ENCODE measurements at places on chromosomes 4 and X. TPM values are rescaled to one million over a fixed set of nuclear protein-coding genes. Genes with fewer than 3 reads are reported as not detected.

DNA sequence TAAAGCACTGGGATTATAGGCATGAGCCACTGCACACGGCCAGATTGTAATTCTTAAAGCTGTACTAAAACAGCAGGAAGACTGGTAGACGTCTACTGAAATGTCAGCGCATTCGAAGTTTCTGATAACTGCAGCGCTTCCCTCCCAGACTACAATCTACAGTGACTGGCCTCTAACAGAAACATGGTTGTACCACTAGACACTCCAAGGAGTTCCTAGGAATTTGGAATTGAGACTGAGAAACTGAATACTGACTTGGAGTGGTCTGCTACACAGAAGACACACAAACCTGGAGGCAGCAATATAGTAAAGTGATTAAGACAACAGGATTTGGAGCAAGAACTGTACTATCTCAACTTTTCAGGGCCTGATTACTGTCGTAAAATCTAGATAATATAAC, 937 bp downstream of the HELQ start:
- H3K27ac ChIP-seq: peak overlapping the region; percentile 99
- peaks cover 25% of the 10 kb centered on the region for H3K4me1 ChIP-seq
- no peaks in the 10 kb centered on the region for H3K27me3 ChIP-seq

DNA sequence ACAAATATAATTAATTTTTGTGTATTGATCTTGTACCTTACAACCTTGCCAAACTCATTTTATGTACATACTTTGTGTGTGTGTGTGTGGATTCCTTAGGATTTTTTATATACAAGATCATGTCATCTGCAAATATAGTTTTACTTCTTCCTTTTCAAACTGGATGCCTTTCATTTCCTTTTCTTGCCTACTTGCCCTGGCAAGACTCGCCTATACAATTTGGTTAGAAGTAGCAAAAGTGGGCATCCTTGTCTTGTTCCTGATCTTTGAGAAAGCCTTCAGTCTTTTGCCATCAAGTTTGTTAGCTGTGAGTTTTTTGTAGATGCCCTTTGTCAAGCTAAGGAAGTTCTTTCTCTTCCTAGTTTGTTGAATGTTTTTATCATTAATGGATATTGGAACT, 30.5 kb downstream of the RUFY3 start:
- no peak overlapping the region for H3K4me3 ChIP-seq
- no peak for DNase-seq
- H3K36me3 ChIP-seq: no peaks in the 10 kb centered on the region
- H3K27me3 ChIP-seq: no peaks in the 10 kb centered on the region

DNA sequence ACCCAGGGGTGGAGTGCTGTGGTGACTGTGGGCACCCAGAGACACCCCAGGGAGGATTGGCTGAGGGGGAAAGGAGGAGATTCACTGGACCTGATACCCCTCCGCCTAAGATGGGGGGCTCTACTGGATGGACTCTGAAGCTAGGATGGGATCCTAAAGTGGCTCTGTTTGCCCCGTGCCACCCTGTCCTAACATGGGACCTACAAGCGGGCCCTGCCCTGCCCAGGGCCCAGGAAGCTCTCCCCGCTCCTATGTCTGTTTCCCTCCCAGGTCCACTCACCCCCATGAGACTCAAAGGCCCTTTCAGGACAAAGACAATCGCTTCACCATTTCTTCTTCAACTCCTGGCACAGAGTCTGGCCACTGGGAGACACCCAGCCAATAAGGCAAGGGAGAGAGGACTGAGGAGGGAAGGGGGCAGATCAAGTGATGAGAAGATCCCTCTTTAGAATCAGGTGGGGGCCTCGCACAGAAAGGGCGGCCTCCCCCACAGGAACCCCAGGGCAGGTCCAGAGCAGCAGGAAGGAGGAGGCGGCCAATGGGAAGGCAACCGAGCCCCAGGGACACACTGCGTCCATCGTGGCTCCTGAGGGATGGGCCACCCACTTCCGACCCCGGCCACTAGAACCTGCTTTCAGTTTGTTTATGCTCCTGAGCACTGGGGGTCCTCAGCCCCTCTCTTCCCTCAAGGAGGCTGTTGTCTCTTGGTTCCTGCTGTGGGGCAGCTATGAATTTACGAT, 155.4 kb downstream of the AFAP1 start:
- H3K27me3 ChIP-seq: no peaks in the 10 kb centered on the region
- peaks cover 25% of the 10 kb centered on the region for H3K4me1 ChIP-seq
- no peak overlapping the region for H3K27ac ChIP-seq
- DNase-seq: no peak

GRCh38 chr4:4858527-4859324, 739 bp upstream of the MSX1 start:
- H3K36me3 ChIP-seq: no peaks in the 10 kb centered on the region
- H3K4me1 ChIP-seq: peaks cover 74% of the 10 kb centered on the region
- no peak for DNase-seq
- peaks cover 94% of the 10 kb centered on the region for H3K27me3 ChIP-seq
- no peak overlapping the region for H3K27ac ChIP-seq

DNA sequence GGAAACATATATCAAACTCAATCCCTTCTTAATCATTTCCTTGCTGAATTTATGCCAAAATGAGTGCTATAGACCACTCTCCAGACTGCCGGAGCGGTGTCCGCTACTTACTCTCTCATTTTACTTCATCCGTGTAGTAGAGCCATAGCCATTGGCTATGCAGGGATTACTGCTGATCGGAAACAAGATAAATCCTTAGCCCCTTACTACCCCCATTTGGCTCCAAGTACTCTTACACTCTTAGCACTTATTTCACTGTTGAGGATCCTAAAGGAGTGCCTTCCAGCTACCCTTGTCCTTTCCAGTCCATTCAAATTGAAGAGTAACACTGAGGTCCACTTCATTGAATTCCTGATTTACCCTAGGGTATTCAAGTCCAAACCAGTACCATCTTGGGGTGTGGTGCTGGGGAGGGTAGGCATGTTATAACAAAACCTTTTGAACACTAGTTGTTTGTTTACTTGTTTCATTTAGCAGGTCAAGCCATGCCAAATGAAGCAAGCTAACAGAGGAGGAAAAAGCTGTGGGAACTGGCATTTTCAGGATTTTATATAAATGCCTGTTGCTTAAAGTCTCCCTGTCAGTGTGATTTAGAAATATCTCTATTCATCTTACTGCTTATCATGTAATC, 715.1 kb downstream of the FSTL5 start:
- H3K27me3 ChIP-seq: no peaks in the 10 kb centered on the region
- no peak overlapping the region for H3K27ac ChIP-seq
- no peaks in the 10 kb centered on the region for H3K36me3 ChIP-seq
- no peaks in the 10 kb centered on the region for H3K4me1 ChIP-seq
- no peak overlapping the region for H3K4me3 ChIP-seq

- H3K27me3 ChIP-seq: no peaks in the 10 kb centered on the region
- DNase-seq: no peak
- H3K4me3 ChIP-seq: no peak overlapping the region
- no peak overlapping the region for H3K27ac ChIP-seq
- H3K36me3 ChIP-seq: no peaks in the 10 kb centered on the region
Measured at GRCh38 chrX:67749536-67749935, 205.7 kb downstream of the AR start.

- no peak overlapping the region for H3K27ac ChIP-seq
- DNase-seq: no peak
- H3K4me1 ChIP-seq: peaks cover 14% of the 10 kb centered on the region
- H3K4me3 ChIP-seq: no peak overlapping the region
- H3K36me3 ChIP-seq: no peaks in the 10 kb centered on the region
- H3K27me3 ChIP-seq: no peaks in the 10 kb centered on the region
Measured at GRCh38 chr4:74014332-74014731, 15.9 kb upstream of the CXCL5 start.

- no peak overlapping the region for H3K4me3 ChIP-seq
- peaks cover 64% of the 10 kb centered on the region for H3K4me1 ChIP-seq
- DNase-seq: no peak
Measured at GRCh38 chr4:86963697-86964096, 28.9 kb downstream of the AFF1 start.

DNA sequence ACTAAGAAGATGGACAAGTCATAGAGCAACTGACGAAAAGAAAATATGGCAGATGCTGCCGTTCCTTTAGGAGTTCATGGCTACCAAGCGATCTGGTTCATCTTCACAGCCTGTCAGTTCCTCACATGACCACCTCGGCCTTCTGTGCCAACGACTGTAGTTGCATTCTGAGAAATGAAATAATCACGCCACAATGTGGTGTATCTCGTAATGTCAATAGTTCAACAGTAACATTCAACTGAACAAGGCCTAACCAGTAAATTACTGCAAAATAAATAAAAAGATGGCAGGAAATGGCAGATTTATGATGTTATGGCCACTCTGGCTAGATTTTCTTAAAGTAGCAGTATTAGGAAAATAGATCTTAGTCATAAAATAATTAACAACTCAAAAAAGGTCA, 4.4 kb downstream of the GPRIN3 start:
- peaks cover 3% of the 10 kb centered on the region for H3K27me3 ChIP-seq
- H3K36me3 ChIP-seq: no peaks in the 10 kb centered on the region
- H3K27ac ChIP-seq: peak overlapping the region; percentile 30
- no peak for DNase-seq
- H3K4me3 ChIP-seq: no peak overlapping the region

MAGEA2 gene
- total RNA-seq: not detected

PDZD4 gene
- total RNA-seq: 6.7 TPM

TMPRSS11B gene
- total RNA-seq: not detected

KCNIP4 gene
- 1.2 TPM for total RNA-seq

ASMTL gene
- 5.8 TPM for total RNA-seq

MAP3K15 gene
- total RNA-seq: not detected

SMIM10 gene
- 0.58 TPM for total RNA-seq
